Activated CD4-positive, alpha-beta T cell treated with anti-CD3 and anti-CD28 coated beads, Interleukin-2, amount 10 ng/mL, durations not matched to agents 24 days and 14 days (primary cell): ENCODE measurements at places on chromosomes 16 and 17. TPM values are rescaled to one million over a fixed set of nuclear protein-coding genes. Genes with fewer than 3 reads are reported as not detected.

DNA sequence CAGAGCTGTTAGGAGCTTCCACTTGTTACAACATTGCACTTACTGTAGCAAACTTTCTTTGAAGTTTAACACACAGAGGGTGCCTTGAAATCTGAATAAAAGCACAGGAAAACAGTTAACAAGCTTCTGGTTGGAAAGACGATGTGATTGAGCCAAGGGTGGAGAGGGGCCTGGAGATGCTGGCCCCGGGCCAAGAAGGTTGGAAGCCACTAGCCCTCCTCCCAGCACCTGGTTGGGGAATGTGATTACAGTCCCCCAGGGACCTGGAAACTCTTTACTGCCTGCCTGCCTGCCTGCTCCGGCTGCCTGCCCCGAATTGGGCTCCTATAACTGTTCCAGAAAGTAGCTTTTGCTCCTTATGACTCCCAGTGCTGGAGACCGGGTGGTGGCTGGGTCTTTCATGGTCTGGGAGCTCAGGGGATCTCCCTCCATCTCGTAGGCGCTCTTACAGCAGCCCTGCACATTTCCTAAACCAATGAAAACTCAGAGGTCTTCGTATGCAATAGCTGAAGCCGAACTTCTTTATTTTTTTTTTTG is 48.0 kb upstream of the ZFHX3 start:
- H3K27me3 ChIP-seq = peaks cover 4% of the 10 kb centered on the region
- no peak for DNase-seq
- H3K27ac ChIP-seq = no peak overlapping the region
- H3K4me1 ChIP-seq = peaks cover 3% of the 10 kb centered on the region
- no peak overlapping the region for H3K4me3 ChIP-seq

DNA sequence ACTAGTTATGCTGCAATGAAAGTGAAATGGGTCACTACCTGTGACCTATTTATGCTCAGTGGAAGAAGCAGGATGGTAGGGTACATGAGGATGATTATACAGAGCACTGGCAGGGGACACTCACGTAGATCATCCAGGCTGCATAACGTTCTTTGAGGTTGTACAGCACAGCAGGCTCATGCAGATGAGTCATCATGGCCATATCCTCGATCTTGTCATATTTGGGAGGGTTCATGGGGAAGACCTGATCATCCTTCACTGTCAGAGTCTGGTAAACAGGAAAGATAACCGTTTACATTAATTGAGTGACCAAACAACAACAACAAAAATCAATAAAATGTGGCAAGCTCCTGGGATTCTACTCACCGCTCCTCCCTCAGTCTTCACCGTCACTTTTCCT is 2.1 kb downstream of the MYH2 start:
- no peak overlapping the region for H3K27ac ChIP-seq
- H3K4me1 ChIP-seq = no peaks in the 10 kb centered on the region
- DNase-seq = no peak
- H3K27me3 ChIP-seq = peaks cover 2% of the 10 kb centered on the region
- no peaks in the 10 kb centered on the region for H3K36me3 ChIP-seq
- H3K4me3 ChIP-seq = no peak overlapping the region

DNA sequence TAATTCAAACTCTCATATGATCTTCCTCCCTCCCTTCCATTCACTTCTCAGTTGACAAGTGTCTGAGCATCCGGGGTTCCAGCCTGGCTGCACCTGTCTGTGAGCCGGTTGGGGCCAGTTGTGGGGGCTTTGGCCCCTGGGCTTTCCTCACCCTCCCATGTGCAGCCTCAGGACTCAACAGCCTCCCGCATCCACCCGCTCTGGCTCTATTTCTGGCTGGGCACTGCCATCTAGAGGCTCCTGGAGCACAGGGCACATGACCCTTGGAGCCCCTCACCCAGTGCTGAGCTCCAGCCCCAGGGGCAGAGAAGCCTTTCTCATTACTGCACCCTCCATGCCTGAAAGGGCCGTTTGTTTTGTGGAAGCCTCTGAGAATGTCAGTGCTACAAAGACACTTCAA is 43.3 kb downstream of the HAPSTR1 start:
- H3K27me3 ChIP-seq = peaks cover 6% of the 10 kb centered on the region
- H3K36me3 ChIP-seq = no peaks in the 10 kb centered on the region
- H3K4me1 ChIP-seq = peaks cover 14% of the 10 kb centered on the region
- H3K27ac ChIP-seq = no peak overlapping the region
- DNase-seq = peak; percentile 89

GRCh38 chr17:81393684-81394376 is 1.4 kb upstream of the BAHCC1 start:
- peaks cover 14% of the 10 kb centered on the region for H3K4me1 ChIP-seq
- H3K27me3 ChIP-seq = peaks cover 56% of the 10 kb centered on the region
- H3K27ac ChIP-seq = peak overlapping the region; percentile 69

GRCh38 chr16:51820176-51820575 is 669.1 kb upstream of the SALL1 start:
- H3K4me3 ChIP-seq = no peak overlapping the region
- no peak overlapping the region for H3K27ac ChIP-seq
- H3K27me3 ChIP-seq = no peaks in the 10 kb centered on the region
- no peaks in the 10 kb centered on the region for H3K4me1 ChIP-seq

DNA sequence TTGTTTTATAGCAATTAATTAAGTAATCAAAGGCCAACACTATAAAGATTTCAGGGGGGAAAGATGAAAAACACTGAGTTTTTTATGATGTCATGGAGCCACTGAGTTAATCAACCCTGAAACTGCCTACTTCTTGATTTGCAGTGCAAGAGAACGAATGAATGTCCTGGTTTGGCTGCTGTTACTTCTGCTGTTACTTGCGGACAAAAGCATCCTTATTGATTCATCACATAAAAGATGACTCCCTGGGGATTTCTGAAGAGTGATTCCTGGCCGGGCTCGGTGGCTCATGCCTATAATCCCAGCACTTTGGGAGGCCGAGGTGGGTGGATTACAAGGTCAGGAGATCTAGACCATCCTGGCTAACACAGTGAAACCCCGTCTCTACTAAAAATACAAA is 10.9 kb upstream of the SPNS3 start:
- DNase-seq = no peak
- H3K27ac ChIP-seq = no peak overlapping the region
- H3K4me1 ChIP-seq = peaks cover 3% of the 10 kb centered on the region
- H3K4me3 ChIP-seq = no peak overlapping the region

DNA sequence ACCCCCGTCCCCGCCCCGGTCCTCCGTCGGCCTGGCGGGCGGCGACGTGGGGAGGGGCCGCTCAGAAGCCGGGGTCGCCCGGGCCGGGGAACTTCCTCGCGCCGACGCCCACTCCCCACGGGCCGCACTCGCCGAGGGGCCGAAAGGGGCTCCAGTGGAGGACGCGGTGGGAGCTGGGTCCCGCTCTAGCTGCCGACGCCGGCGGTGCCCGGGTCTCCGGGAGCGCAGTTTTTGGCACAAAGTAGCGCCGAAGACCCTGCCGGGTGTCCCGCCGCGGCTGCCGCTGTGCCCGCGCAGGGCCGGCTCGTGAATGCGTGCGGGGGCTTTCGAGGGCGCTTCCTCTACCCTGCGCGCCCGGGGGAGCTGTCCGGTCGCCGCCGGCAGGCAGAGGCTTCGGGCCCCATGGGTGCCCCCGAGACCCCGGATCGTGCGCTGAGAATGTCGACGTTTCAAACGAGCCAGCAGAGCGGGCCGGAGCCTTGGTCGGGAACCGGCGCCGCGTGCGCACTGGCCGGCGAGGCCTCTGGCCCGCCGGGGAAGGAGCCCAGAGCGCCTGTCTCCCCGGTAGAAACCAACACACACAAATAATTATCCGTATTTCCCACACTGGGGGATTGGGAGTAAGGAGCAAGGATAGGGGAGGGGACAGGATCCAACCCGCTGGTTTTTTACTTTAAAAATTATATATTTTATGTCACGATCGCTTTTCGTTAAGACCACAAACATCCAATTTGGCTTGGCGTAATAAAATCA is 46.6 kb upstream of the SLC38A10 start:
- H3K36me3 ChIP-seq = peaks cover 4% of the 10 kb centered on the region
- peaks cover 7% of the 10 kb centered on the region for H3K4me1 ChIP-seq
- H3K27me3 ChIP-seq = peaks cover 42% of the 10 kb centered on the region
- H3K27ac ChIP-seq = no peak overlapping the region

- no peak for DNase-seq
- H3K4me3 ChIP-seq = no peak overlapping the region
- H3K27me3 ChIP-seq = peaks cover 2% of the 10 kb centered on the region
- no peaks in the 10 kb centered on the region for H3K36me3 ChIP-seq
- no peaks in the 10 kb centered on the region for H3K4me1 ChIP-seq
Measured at GRCh38 chr17:79533116-79533515, 77.7 kb downstream of the RBFOX3 start.

DNA sequence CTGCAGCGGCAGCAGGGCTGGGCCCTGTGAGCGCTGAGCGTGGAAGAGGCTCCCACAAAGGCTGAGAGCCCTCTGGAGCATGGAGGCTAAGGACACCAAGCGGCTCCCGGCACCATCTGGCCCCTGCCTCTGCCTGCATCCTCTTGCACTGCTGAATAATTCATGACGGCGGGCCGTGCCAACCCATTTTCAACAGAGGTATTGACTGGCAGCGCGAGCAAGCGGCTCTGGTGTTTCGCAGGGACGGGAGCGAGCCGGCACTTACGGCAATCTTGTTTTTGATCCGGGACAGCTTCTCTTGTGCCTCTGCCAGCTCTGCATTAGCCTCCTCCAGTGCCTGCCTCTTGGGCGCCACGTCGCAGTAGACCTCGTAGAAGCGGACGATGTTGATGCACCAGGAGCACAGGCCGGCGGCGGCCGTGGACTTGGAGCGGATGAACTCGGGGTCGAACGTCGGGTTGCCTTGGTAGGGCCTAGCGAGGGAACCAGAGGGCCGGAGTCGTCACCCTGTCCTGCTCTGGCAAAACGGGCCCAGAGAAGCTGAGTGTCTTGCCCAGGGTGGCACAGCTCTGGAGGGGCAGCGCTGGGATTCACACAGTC is 80.4 kb downstream of the PGS1 start:
- H3K27ac ChIP-seq = no peak overlapping the region
- no peak overlapping the region for H3K4me3 ChIP-seq
- DNase-seq = no peak
- H3K36me3 ChIP-seq = no peaks in the 10 kb centered on the region
- no peaks in the 10 kb centered on the region for H3K27me3 ChIP-seq
- H3K4me1 ChIP-seq = no peaks in the 10 kb centered on the region

GRCh38 chr16:76370344-76370743 is 93.1 kb downstream of the CNTNAP4 start:
- no peak for DNase-seq
- H3K36me3 ChIP-seq = no peaks in the 10 kb centered on the region
- H3K27me3 ChIP-seq = no peaks in the 10 kb centered on the region
- H3K4me3 ChIP-seq = no peak overlapping the region

GRCh38 chr17:7413346-7413985 is 5.8 kb downstream of the NLGN2 start:
- H3K36me3 ChIP-seq = peaks cover 2% of the 10 kb centered on the region
- no peak overlapping the region for H3K27ac ChIP-seq
- no peak for DNase-seq
- peaks cover 12% of the 10 kb centered on the region for H3K27me3 ChIP-seq
- H3K4me3 ChIP-seq = no peak overlapping the region
- H3K4me1 ChIP-seq = no peaks in the 10 kb centered on the region

- no peak overlapping the region for H3K4me3 ChIP-seq
- peaks cover 45% of the 10 kb centered on the region for H3K4me1 ChIP-seq
- peak overlapping the region; percentile 89 for H3K27ac ChIP-seq
- peaks cover 34% of the 10 kb centered on the region for H3K36me3 ChIP-seq
- DNase-seq = no peak
Measured at GRCh38 chr17:66548659-66549310, 246.4 kb downstream of the PRKCA start.

DNA sequence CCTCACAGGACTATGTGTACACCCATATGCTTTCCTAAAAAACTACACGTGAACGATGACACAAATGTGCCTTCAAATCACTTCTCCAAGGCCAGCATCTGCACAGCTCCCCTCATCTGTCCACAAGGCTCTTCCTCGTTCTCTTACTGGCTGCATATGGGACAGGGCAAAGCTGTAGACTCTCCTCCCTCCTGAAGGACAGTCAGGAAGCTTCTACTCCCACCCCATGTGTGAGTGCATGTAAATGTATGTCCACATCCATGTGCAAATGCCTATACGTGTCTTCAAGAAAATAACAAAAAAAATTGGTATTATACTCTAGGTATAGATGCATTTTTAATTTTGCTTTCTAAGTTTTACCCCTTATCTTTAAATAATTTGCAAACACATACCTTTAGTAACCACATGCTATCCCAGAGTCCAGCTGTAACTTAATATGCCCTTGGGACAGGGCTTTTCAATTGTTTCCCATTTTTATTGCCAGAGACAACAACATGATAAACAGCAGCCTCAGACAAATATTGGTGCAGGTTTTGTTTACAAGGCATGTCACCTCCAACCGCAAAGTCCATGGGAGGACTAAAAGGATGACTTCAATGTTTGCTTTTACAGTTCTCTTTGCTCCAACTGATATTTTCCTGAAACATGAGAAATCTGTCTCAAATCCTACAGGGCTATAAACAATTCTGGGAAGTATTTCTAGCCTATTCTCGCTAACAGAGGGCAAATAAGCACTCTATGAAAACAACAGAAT is 31.6 kb upstream of the FAAP100 start:
- H3K27ac ChIP-seq = no peak overlapping the region
- no peak overlapping the region for H3K4me3 ChIP-seq
- H3K27me3 ChIP-seq = no peaks in the 10 kb centered on the region
- peaks cover 59% of the 10 kb centered on the region for H3K36me3 ChIP-seq

DNA sequence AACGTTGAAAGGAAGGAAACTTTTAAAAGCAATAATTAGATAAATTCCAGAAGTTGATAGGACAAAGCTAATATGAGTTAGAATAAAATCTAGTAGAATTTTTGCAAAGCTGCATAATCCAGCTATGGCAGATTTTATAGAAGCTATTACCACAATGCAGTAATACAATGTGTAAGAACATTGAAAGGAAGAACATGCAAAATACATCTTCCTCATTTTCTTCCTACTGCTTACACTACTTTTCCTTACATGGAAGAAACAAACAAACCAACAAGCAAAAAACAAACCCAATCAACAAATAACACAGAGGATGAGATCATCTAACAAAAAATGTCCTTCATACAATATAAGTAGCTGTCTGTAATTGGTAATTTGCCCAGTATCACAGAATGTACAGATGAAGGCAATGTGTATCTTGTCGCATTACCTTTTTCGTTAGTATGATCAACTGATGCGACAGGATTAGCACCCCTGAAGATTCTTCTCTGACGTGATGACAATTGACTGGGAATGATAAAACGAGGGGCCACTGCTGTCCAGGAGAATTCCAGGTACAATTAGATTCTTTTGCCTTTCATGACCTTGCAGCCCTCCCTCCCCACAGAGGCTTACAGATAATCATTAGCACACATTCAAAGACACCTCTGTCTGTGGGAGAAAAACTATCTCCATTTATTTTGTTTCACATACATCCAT is 21.2 kb upstream of the LRRC37A start:
- H3K27me3 ChIP-seq = peaks cover 63% of the 10 kb centered on the region
- H3K36me3 ChIP-seq = no peaks in the 10 kb centered on the region
- no peak overlapping the region for H3K27ac ChIP-seq

GRCh38 chr16:88003316-88003715 is 52.1 kb downstream of the BANP start:
- peaks cover 28% of the 10 kb centered on the region for H3K36me3 ChIP-seq
- peaks cover 2% of the 10 kb centered on the region for H3K4me1 ChIP-seq
- H3K27ac ChIP-seq = no peak overlapping the region
- H3K4me3 ChIP-seq = no peak overlapping the region
- no peak for DNase-seq

The PPL gene
- total RNA-seq = not detected in 2 replicates

The CHAD gene
- total RNA-seq = not detected in 2 replicates

The WNT9B gene
- total RNA-seq = not detected in 2 replicates

The PYDC1 gene
- not detected in 2 replicates for total RNA-seq

The ATAD5 gene
- total RNA-seq = 30.2 and 31.5 TPM in 2 replicates

The TAT gene
- not detected in 2 replicates for total RNA-seq

The GOSR1 gene
- total RNA-seq = 54.8 and 55.6 TPM in 2 replicates

The BMERB1 gene
- total RNA-seq = 15.5 and 17.0 TPM in 2 replicates

The E4F1 gene
- total RNA-seq = 33.4 and 34.7 TPM in 2 replicates

The BCL6B gene
- 0.90 and 0.91 TPM in 2 replicates for total RNA-seq

The SCGB1C2 gene
- not detected in 2 replicates for total RNA-seq

The COG4 gene
- 38.3 and 42.1 TPM in 2 replicates for total RNA-seq

The FHOD1 gene
- total RNA-seq = 128 TPM in 2 replicates
